ENCODE measurements at places on chromosomes 16 and 17.

GRCh38 chr17:10598621-10599020 is 49.2 kb upstream of the MYH2 start:
- no peak for DNase-seq

DNA sequence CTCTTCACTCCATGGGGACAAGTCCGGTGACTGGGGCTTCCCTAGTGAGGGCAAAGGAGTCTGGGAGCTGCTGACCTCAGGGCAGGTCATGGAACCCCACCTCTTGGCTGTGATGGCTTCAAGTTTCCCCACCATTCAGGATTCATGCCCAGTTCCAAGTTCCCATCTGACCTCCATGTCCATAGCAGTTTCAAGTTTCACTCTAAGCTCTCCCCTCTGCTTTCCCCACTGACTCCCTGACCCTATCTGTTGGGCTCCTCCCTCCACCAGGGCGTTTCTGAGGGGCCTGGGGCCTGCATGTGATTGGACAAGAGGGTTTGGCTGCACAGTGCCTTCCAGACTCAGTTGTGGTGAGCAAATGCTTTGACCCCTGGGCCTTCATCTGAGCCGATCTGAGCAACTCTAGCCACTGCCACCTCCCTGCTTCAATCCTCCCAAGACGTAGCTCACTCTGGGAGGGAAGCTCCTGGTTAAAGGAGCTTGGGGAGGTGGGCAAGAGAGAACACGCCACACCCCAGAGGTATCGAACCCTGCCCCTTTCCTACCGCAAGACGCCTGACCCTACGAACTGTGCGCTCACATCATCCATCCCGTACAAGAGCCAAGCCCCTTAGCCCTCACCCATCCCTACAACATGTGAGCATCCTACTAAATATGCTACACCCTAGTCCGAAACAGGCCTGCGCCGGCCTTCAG is 8.3 kb downstream of the ZNF629 start:
- DNase-seq, result no peak

DNA sequence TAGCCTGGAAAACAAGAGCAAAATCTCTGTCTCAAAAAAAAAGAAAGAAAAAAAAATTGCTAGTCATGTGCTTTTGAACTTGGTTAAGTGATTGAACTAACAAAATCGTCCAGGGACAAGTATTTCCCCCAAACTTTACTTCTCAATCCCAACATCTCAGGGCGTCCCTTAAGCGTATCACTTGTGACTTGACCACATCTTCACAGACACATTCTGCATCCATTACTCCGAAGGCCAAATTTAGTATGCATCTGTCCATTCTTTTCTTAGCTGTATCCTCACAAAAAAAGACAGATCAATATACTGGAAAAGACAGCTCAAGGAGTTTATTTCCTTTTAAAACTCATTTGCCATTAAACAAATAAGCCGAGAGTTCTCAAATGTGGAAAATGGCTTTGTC is 5.9 kb upstream of the JPT1 start:
- no peak for DNase-seq

DNA sequence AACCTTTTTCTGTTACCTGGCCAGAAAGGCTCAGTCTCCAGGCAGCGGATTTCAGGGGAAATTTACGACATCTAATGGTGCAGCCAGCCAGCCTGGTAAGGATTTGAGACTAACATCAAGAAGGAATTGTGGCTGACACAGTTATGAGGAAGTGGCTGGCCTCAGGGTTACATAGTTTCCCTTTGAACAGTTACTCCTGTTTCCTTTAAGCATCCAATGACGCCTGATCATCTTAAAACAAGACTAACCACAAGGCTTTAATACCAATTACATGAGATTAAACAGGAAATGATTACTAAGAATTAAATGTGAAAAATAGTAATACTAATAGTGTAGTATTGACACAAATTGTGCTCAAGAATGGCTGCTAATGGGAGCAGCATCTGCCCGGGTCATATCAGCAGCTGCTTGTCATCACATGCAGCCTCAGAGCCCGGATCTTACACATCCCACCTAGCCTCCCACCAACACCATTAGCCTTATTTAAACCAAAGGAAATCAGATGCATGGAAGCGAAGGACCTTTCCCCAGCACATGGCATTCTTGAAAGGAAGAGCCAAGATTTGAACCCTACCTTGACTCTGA is 431.8 kb downstream of the PMP22 start:
- DNase-seq, result no peak

GRCh38 chr16:9469512-9469911 is 378.1 kb downstream of the HAPSTR1 start:
- DNase-seq, result no peak

GRCh38 chr17:71777048-71777640 is 343.7 kb upstream of the SOX9 start:
- DNase-seq, result no peak

DNA sequence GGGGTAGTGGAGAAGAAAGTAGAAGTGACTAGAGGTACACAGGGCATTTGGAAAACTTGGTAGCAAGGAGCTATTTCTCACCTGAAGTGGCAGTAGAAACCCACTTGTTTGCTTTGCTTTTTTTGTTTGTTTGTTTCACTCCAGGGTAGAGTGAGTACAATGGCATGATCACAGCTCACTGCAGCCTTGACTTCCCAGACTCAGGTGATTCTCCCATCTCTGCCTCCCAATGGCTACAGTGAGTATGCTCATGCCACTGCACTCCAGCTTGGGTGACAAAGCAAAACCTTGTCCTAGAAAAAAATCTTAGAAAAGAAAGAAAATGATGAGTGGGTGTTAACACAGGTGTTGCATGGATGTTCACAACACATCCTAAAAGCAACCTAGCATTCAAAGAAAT is 40.4 kb downstream of the SCNN1G start:
- no peak for DNase-seq

DNA sequence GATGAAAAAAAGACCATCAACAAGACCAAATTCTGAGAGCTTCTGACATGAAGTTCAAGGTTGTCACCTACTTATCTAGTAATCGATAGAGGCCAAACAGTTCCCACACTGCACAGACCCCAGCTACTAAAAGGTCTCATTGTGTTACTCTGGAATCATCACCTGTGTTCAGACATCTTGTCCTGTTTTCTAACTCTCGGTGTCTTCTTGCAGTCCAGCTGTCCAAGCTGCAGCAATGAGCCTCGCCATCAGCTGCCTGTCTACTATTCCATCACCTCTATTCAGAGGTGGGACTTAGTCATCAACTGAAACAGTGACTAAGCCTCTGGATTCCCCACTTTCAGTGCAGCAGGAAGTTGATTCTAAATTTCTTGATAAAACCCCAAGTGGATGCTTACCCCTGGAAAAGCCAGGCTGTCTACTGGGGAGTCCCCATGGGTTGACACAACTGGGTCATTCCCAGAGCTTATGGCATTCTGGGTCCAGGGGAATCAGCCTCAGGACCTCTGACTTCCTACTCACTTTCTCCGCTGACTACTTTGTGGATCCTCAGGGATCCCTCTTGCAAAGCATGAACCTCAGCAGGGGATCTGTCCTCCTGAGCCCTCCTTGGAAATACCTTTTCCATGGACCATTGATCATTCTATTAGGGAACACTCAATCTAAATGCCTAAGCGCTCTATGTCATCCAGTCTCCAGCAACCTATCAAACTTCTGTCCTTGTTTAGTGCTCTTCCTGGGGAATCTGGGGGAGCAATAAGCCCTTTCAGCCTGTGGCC is 46.5 kb downstream of the HNF1B start:
- DNase-seq, result no peak

GRCh38 chr16:3948378-3948995 is 68.0 kb upstream of the CREBBP start:
- DNase-seq, result no peak

- DNase-seq, result no peak
Measured at GRCh38 chr16:17224879-17225281, 245.9 kb downstream of the XYLT1 start.

- DNase-seq, result peak; percentile 38
Measured at GRCh38 chr16:38941-39892, 14.2 kb downstream of the POLR3K start.
